ENCODE measurements at places on chromosomes 6 and 20. TPM values are rescaled to one million over a fixed set of nuclear protein-coding genes. Genes with fewer than 3 reads are reported as not detected.

- DNase-seq = no peak
Observed at GRCh38 chr6:42190554-42191183, 4.1 kb downstream of the GUCA1B start.

Gene CYP39A1
- total RNA-seq = 8.5 TPM

DNA sequence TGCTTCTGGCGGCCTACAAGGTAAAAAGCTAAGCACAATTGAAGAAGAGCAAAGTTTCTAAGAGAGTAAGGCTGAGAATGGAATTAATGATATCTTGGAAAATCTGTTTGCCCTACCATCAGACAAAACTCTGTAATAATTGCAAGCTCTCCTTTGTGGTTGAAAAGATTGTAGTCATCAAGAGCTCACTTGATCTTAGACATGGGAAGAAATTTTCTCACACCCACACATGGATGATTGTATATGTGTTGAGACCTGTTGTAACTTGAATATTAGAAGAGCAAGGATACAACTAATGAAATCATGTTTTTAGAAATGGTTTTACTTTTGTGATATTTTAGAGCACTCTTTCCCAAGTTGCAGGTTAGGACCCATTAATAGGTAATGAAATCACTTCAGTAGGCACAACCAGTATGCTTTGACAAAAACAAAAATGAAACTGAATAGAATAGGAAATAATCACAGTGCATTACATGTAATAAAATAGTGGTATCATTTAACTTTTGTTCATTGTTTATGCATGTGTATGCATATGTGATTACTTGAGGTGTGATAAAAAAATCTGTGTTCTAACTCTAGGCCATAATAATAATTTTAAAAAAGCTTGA lies 14.0 kb downstream of the DCBLD1 start:
- no peak for DNase-seq

GRCh38 chr6:166786704-166787293 lies 159.7 kb upstream of the RPS6KA2 start:
- peak; percentile 23 for DNase-seq

- DNase-seq = no peak
Observed at GRCh38 chr6:44657206-44657819, 269.8 kb downstream of the CDC5L start.

Gene BTN1A1
- not detected for total RNA-seq

Gene HS3ST5
- 7.4 TPM for total RNA-seq

Gene OVOL2
- total RNA-seq = not detected

Gene ACAT2
- 28.2 TPM for total RNA-seq

- DNase-seq = no peak
Observed at GRCh38 chr20:15005300-15005986, 668.0 kb upstream of the FLRT3 start.

DNA sequence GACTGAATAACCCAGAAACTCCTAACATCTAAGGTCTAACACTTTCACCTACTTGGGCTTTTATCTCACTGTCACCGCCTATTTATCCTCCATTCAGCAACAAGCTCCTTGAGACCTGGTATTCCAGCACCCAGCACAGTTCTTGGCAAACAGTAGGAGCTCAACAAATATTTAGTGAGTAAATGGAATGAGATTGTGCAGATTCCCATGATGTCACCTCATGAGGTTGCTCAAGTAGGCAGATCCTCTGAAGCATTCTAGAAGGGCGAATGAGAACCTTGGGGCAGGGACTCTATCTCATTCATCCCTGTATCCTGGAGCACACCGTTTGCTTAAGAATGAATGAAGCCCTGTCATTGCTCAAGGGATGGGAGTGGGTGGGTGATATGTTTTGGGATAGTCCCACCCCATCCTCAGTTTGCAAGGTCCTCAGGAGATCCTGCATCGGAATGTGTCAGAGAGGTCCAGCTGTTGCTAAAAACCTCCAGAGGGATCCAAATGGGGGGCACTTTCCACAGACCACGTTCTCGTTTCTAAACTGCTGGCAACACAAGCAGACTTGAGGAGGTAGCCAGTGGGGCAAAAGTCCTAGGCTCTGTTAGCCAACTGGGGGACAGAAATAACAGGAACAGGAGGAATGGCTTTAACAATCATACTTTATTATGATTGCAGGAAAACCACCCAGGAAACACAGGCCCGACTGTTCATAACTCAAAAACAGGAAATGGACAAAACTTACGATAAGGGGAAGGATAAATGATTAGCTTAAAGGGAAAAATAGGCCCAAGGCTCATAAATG lies 42.0 kb downstream of the EDN1 start:
- no peak for DNase-seq

GRCh38 chr6:158543606-158544185 lies 16.2 kb upstream of the TMEM181 start:
- no peak for DNase-seq

Gene TOMM34
- total RNA-seq = 4.1 TPM
